ENCODE measurements at places on chromosomes 7 and 10.

- no peak overlapping the region for H3K27ac ChIP-seq
- peaks cover 4% of the 10 kb centered on the region for H3K4me1 ChIP-seq
- H3K4me3 ChIP-seq: no peak overlapping the region
- no peaks in the 10 kb centered on the region for H3K27me3 ChIP-seq
Observed at GRCh38 chr7:87231258-87231657, 11.7 kb upstream of the TMEM243 start.

- H3K36me3 ChIP-seq: no peaks in the 10 kb centered on the region
- H3K4me1 ChIP-seq: no peaks in the 10 kb centered on the region
- no peaks in the 10 kb centered on the region for H3K27me3 ChIP-seq
- H3K27ac ChIP-seq: no peak overlapping the region
- DNase-seq: no peak
- no peak overlapping the region for H3K4me3 ChIP-seq
Observed at GRCh38 chr10:59505926-59506325, 143.6 kb upstream of the FAM13C start.

DNA sequence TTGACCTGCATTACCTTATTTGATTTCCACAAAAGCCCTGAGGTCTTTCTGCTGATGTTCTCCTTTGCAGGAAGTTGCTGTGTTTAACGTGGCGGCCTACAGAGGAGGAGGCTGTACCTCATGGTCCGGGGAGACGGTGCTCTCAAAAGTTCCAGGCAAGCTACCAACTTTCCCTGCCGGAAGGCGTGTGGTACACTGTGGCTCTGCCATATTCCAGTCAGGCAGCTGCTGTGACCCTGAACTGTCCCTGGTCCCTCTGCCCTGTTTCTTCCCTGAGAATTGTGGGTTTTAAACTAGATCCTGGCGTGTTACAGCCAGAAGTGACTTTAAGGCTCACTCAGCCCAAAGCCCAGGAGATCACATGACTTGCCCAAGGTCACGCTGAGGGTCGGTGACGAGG lies 139.2 kb downstream of the TEX36 start:
- H3K27ac ChIP-seq: no peak overlapping the region
- no peak overlapping the region for H3K4me3 ChIP-seq
- no peaks in the 10 kb centered on the region for H3K36me3 ChIP-seq
- no peaks in the 10 kb centered on the region for H3K4me1 ChIP-seq
- H3K27me3 ChIP-seq: no peaks in the 10 kb centered on the region

DNA sequence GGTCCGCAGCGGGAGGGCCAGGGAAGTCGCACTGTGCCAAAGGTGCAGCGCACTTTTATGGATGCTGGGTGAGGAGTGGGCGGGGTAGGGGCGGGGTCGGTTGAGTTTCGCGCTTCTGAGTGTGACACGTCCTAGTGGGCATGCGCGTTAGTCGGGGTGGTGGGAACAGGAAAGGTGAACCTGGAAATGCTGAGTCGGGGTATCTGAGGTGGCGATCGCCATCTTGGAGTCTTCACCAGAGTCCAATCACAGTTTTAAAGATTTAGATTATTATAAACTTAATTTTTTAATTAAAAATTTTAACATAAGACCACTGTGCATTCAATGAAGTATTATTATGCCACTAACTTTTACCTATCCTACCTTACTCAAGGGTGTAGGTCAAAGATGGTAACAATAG lies 45.7 kb downstream of the ZNF138 start:
- H3K4me3 ChIP-seq: no peak overlapping the region
- DNase-seq: no peak
- H3K4me1 ChIP-seq: no peaks in the 10 kb centered on the region
- H3K27me3 ChIP-seq: no peaks in the 10 kb centered on the region
- H3K27ac ChIP-seq: no peak overlapping the region

Measured in aorta (tissue), 5 donors.